Neural crest cell (in vitro differentiated cells): ENCODE measurements at places on chromosomes 2 and 18. TPM values are rescaled to one million over a fixed set of nuclear protein-coding genes. Genes with fewer than 3 reads are reported as not detected.

The KIF5C gene
- 63.3 and 66.7 TPM in 2 replicates for total RNA-seq

The TMEM214 gene
- total RNA-seq: 54.0 and 55.2 TPM in 2 replicates

The FAM237A gene
- not detected in 2 replicates for total RNA-seq

The EXOC6B gene
- 28.0 and 28.2 TPM in 2 replicates for total RNA-seq

The DNER gene
- total RNA-seq: 4.0 and 4.1 TPM in 2 replicates

The TMEM18 gene
- total RNA-seq: 27.7 and 28.2 TPM in 2 replicates

The CXCR4 gene
- 37.5 and 39.5 TPM in 2 replicates for total RNA-seq

The EPB41L3 gene
- total RNA-seq: 12.4 and 13.1 TPM in 2 replicates

The LAMA1 gene
- total RNA-seq: 96.1 and 102 TPM in 2 replicates

The CYP26B1 gene
- 15.4 and 16.4 TPM in 2 replicates for total RNA-seq

The UGT1A6 gene
- total RNA-seq: not detected in 2 replicates

The ANKRD53 gene
- 1.2 and 1.7 TPM in 2 replicates for total RNA-seq

The AKAIN1 gene
- total RNA-seq: not detected in 2 replicates

The CDCA7 gene
- total RNA-seq: 82.5 and 88.8 TPM in 2 replicates

The UCN gene
- total RNA-seq: 1.6 and 1.9 TPM in 2 replicates

The SPDYA gene
- 1.1 and 1.3 TPM in 2 replicates for total RNA-seq

DNA sequence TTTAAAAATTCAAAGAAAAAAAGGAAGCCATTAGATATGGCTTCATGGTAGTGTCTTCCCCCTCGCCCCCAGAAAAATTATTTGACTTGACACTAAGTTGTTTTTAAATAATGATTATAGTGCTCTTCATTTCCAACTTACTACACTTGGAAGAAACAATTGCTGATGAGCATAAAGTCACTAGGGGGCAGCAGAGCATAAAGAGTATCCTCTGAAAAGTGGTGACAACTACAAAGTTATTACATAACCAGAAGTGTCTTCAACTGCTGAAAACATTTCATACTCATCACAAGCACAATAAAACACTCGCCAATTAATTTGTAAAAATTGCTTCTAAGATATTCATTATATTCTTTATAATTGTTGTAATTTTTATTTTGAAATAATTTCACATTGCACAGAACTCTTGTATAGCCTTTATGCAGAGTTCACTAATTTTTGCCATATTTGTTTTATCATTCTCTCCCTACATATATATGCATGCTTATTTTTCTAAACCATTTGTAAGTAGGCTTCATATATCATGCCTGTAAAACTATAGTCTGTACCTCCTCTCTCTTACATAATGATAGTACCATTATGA is 54.9 kb downstream of the EXOC6B start:
- peak; percentile 59 for DNase-seq

DNA sequence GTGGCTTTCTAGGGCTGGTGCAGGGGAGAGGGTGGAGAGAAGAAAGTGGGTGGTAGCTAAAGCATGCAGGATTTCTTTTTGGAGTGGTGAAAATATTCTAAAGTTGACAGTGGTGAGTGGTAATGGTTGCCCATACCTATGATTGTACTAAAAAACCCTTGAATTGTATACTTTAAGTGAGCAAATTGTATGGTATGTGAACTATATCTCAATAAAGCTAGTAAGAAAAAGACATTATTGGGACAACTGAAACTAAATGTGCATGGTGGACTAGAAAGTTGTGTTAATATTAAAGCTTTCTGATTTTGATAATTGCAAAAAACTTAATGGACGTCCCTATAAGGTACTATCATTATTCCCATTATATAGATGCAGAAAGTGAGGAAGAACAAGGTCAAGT is 50.3 kb downstream of the SMAD7 start:
- no peak for DNase-seq

GRCh38 chr18:6106091-6106685 is 210.9 kb upstream of the TMEM200C start:
- DNase-seq: no peak

- DNase-seq: no peak
Observed at GRCh38 chr2:75007061-75007460, 48.6 kb downstream of the POLE4 start.

- no peak for DNase-seq
Observed at GRCh38 chr18:76169733-76170132, 325.3 kb downstream of the ZNF516 start.

- no peak for DNase-seq
Observed at GRCh38 chr18:7562491-7562890, 4.6 kb upstream of the PTPRM start.

DNA sequence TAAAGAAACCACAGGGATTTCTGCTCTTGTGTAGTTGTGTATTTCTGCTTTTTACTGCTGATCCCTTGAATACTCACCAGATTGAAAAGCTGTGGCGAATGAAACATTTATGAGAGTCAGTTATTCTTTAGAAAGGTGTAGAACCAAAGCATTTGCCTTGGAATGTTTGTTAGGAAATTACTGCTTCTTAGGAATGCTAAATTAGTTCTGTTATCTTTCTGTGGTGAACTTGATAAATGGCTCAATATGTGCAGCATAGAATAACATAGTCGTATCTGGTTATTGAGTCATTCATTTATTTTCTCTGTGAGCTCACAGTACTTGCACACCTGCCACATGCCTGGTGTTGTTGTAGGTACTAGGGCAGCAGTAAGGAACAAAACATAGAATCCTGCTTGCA is 57.0 kb upstream of the FAM237A start:
- DNase-seq: no peak

GRCh38 chr2:18346344-18346743 is 214.1 kb downstream of the RDH14 start:
- DNase-seq: no peak

- no peak for DNase-seq
Observed at GRCh38 chr2:121059651-121060649, 225.1 kb downstream of the TFCP2L1 start.

- DNase-seq: no peak
Observed at GRCh38 chr2:98438190-98439133, 6.2 kb upstream of the INPP4A start.

- no peak for DNase-seq
Observed at GRCh38 chr18:36308711-36309435, 11.4 kb downstream of the FHOD3 start.

- DNase-seq: no peak
Observed at GRCh38 chr18:3584266-3584861, 134.4 kb downstream of the TGIF1 start.

GRCh38 chr18:76412010-76412817 is 82.8 kb downstream of the ZNF516 start:
- no peak for DNase-seq

GRCh38 chr2:73979686-73980085 is 5.0 kb upstream of the TET3 start:
- no peak for DNase-seq

DNA sequence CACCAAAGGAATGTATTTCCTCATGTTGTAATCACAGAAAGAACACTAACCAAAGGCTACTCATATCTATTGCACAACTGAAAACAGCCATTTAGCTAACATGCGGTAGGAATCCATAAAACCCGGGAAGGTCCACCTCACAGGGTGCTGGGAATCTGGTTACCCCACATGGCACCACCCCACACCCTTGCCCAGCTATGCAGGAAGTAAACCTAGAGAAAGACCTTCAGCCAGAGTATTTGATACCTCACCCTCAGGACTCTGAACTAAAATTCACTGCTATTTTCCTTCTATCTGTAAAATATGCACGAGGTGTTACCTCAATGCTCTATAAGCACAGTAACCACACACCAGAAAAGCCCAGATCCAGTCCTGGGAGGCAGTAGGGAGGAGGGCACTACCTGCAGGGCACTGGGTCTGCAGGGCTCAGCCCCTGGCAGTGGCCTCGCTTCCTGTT is 45.8 kb downstream of the PTPN2 start:
- no peak for DNase-seq

- peak; percentile 56 for DNase-seq
Observed at GRCh38 chr2:234550511-234551107, 53.7 kb upstream of the ARL4C start.

DNA sequence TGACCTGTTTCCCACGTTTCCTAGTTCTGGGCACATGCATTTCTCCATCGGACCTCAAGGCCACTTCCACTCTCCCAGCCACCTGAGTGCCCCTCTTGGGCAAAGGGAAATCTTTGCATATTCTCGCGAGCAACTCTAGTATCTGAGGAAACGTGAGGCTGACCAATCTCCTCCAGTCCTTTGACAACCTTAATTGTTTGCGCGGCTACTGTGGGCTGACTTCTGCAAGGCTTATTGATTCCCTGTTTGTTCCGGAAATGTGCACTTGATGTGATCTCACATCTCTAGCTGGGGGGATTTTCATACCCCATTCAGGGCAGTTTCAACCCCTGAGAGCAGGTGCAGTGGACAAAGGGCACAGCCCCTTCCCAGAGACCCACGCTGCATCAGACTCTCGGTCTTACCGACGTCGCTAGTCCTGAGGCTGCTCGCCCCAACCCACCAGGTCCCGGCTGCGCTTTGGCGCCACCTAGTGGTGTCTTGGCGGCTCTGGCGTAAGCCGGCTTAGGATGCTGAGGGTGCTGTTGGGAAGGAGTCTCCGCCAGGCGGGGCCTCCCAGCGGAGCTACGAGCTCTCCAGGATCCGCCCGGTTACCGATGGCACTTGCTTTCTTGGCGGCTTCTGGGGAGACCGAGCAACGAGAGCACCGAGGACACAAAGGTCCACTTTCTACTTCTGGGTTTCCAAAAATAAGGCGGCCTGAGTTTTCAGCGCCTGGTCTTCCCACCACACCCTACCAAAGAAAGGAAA is 24.8 kb upstream of the SPR start:
- peak; percentile 98 for DNase-seq

- no peak for DNase-seq
Observed at GRCh38 chr18:59484131-59484530, 125.1 kb upstream of the LMAN1 start.

DNA sequence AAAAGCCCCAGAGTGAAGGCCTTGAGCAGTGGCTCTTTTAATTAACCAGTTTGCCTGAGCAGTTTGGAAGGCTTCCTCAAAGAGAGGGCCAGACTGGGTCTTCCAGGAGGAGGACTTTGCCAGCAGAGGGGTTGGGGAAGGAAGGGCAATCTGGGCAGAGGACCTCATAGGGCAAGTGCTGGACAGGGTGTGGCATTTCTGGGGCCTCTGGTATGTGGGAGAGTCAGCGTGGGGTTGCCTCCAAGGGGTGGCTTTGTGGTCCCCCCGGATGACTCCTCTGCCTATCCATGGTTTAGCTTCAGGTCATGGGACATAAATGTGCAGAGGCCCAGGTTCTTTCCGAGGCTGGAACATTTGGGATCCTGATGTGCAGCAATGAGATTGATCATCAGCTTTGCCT is 12.6 kb downstream of the GLI2 start:
- no peak for DNase-seq

DNA sequence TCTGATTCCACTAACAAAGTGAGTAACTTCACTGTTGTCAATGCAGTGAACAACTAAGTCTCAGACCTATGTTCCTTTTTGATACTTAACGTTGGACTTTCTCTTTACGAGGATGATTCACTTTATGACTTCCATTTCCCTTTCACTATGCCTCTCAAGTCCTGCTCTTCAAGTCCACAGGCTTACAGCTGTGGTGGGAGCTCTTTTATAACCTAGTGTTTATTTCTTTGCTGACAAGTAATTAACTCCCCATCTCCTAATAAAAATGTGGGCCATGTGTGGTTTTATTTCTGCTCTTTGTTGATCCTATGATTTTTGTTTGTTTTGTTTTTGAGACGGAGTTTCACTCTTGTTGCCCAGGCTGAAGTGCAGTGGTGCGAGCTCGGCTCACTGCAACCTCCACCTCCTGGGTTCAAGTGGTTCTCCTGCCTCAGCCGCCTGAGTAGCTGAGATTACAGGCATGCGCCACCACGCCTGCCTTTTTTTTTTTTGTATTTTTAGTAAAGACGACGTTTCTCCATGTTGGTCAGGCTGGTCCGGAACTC is 142.1 kb downstream of the USP34 start:
- DNase-seq: no peak

GRCh38 chr2:30147715-30148610 is 1.2 kb downstream of the YPEL5 start:
- peak; percentile 78 for DNase-seq

DNA sequence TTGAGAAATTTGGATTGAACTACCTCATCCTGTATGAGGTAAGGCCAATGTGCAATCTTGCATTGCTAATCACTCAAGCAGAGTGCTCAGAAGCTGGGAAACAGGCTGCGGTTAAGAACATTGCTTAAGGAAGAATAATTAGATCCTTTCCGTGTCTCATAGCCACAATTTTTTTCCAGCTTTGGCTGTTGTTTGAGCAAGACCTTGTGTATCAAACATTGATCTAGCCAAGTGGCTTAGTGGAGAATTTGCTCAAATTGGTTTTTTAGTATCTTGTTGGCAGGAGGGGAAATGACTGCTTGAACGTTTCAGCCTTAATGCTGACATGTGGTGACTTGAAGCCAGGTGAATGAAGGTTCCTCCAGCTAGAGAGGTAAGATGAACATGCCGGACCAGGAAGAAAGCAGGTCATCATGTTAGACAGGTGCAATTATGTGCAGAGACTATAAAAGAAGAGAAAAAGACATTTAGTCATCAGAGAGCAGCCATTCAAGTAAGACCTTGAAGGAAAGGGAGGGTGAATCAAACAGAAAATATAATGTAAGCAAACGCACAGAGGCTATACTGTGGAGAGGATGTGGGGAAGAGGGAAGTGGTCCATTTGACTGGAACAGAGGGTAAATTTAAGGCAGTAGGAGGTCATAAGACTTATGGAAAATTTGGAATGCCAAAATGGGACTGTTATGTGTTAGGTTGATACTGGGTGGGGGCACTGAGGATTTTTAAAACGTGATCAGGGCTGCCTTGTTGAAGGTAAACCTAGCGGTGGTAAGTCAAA is 98.9 kb upstream of the CYP1B1 start:
- DNase-seq: no peak

- DNase-seq: peak; percentile 34
Observed at GRCh38 chr18:76524900-76525698, 30.1 kb upstream of the ZNF516 start.

GRCh38 chr18:79940814-79941472 is 10.5 kb downstream of the SLC66A2 start:
- no peak for DNase-seq

DNA sequence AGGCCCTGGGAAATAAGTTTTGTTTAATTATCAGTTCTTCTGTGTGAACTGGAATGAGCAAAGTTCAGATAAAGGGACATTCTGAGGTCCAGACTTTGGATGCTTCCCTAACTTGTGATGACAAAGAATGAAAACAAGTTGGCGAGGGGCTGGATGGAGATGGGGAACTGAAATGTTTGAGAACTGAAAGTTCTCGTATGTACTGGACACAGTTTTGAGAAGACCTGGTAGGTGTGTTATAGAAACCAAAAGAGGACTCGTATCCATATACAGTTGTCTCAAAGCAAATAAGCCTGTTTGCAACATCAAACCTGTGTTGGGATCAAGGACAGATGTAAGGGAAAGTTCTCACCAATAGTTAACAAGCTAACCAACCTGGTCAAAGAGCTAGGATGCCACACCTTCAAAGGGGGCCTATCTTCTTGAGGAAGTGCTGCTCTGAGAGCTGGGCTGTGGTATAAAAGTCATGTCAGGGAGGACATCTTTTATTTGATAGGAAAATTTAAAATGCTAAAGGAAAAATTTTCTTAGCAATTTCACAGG is at the start of gene UPP2:
Gene UPP2 (plus strand): TSS at position 493 of the 543 bp plus-strand sequence. CDS start 188 bp downstream, outside the sequence.
- DNase-seq: no peak

DNA sequence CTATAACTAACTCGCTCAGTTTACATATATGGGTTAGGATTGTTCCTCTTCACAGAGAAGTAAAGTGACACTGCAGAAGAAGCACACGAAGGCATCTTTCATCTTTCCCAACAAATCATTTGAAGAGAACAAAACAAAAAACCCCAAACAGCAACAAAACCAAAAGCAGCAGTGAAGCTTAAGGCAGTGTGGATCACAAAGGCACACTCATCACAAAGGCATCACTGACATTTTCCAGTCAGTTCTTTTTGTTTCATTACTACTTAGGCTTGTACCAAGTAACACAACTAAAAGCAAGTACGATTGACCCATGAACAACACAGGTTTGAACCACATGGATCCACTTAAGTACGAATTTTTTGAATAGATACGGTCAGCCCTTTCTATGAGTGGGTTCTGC is 75.7 kb downstream of the RNF152 start:
- DNase-seq: no peak
